ENCODE measurements at places on chromosomes 3 and 15. TPM values are rescaled to one million over a fixed set of nuclear protein-coding genes. Genes with fewer than 3 reads are reported as not detected.

PLCB2 gene
- 37.5 TPM for polyA plus RNA-seq

ACVR2B gene
- 2.0 TPM for polyA plus RNA-seq

- no peak for DNase-seq
Measured at GRCh38 chr3:143975554-143976152, 4.0 kb downstream of the DIPK2A start.

DNA sequence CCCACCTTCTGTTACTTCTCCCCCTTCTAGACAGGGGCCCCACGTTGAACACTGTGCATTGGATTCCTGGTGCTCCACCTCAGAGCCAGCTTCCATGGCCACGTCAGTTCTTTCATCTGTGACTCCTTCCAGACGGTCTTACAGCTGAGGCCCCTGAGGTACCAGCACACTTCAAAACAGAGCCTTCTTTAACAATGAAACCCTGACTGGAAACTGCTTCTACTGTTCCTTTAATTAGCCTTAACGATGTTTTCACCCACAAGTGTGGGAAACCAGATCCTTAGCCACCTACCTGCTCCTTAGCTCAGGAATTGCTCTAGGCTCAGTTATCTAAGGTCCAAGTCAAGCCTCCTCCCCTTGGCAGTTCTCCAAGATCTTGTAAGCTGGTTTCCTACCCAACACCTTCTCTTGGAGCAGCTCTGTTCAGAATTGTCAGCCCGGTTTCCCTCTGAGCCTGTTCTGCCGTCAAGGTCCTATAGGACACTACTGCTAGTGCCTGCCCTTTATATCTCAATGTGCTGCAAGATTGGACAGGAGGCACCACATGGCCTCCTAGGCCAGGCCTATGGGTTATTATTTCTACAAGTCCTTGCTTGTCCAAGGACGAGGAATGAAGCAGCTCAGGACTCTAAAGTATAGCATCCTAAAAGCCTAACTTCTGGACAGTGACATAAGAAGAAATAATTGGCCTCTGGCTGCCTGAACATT lies 80.7 kb downstream of the FMN1 start:
- DNase-seq = no peak

TGM5 gene
- polyA plus RNA-seq = not detected

GRCh38 chr3:52456169-52456799 lies 880 bp downstream of the NISCH start:
- DNase-seq = no peak

- no peak for DNase-seq
Measured at GRCh38 chr3:73746623-73747022, 121.9 kb upstream of the PDZRN3 start.

XCR1 gene
- not detected for polyA plus RNA-seq

LTK gene
- polyA plus RNA-seq = 5.1 TPM

GRCh38 chr3:4043867-4044575 lies 244.8 kb downstream of the LRRN1 start:
- no peak for DNase-seq

DNA sequence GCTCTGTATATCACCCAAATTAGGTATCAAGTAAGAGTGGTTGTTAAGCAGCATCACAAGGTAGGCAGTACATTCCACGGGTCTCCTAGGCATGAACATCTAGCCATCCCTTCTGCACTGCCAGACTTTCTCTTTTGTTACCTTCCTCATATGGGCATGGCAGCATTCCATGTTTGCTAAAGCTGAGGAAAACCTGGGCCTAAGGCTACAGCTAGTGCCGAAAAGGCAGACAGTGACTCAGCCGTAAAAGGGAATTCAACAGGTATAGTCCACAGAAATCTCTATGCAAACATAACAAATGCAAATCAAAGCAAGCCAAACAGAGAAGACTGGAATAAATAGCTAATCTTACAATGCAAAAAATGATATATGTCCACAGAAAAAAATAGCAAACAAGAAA lies 645.4 kb downstream of the ZBBX start:
- DNase-seq = no peak

C2CD4B gene
- not detected for polyA plus RNA-seq

DNA sequence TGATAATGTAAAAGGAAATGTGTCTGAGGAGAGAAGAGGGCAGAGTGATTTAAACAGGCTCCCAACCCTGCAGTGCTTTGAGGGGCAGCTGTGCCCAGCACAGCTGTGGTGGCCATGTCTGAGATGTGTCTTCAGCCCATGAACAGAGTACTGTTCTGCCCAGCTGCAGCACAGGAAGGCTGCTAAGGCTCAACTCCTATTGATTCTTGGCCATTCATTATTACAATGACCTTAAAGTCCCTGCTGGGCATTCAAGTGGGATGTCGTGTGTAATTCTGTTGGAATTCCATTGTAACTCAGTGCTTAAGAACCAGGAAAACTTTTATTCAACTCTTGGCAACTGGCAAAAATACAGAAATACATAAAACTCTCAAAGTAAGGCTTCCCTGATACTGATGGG lies 229.3 kb downstream of the MCTP2 start:
- DNase-seq = no peak

FAM81A gene
- polyA plus RNA-seq = not detected

RASA2 gene
- polyA plus RNA-seq = 35.1 TPM

AGBL1 gene
- not detected for polyA plus RNA-seq

- no peak for DNase-seq
Measured at GRCh38 chr3:189766416-189766815, 135.2 kb downstream of the TP63 start.

- DNase-seq = no peak
Measured at GRCh38 chr3:71035314-71035713, 548.2 kb downstream of the FOXP1 start.

DNA sequence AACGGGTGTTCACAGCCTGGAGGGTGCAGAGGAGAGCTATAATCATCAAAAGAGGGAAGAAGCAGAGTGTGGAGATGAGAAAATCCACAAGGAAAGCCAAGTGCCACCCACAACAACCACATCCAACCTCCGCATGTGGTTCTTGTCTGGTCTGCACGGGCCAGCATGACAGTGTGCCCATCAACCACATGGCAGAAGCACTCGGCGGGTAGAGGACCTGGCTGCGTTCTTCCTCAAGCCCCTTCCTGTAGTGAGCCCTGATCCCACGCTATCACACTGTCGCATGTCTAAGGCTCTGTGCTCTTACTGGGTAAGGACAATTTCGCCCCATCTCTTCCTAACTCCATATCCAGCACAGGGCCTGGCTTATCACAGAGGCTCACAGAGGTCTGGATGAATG lies 41.9 kb downstream of the PTPN23 start:
- DNase-seq = no peak

DNA sequence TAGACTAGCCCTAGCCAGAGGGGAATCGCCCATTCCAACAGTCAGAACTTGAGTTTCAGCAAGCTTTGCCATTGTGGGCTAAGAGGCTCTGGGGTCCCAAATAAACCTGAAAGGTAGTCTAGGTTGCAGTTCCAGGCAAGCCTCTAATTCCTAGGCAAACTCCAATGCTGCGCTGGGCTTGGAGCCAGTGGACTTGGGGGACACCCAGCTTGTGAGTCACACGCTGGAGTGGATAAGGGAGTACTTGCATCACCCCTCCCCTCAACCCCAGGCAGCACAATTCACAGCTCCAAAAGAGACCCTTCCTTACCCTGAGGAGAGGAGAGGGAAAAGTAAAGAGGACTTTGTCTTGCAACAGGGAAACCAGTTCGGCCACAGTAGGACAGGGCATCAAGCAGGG lies 105.2 kb upstream of the DPPA4 start:
- no peak for DNase-seq

DNA sequence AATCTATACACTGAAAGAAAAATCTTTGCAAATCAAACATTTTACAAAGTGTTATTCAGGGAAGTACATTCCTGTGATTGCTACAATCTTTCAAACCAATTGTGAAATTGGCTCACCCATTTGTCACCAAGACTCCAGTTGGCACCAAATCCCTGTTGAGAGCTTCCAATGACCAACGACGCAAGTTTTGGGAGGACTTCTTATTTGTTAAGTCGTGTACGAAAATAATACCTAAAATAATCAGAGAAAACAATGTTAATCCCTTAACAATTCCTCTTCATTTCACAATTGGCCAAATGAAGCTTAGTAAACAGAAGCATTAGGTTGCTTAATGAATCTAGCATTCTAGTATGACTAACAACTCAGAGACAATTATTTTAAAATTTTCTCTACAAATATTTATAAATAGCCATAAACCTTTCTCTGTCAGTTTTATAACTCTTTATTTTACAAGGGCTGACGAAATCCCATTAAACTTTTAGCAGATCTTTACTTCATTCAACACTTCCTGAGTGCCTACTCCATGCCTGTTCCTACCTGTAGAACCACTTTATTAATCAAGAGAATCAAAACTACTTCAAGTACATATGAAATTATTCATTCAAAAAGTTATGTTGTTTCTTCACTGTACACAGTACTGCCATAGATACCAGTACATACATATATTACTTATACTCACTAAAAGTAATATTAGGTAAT lies 24.0 kb upstream of the HGD start:
- DNase-seq = no peak

Data from CD4-positive, alpha-beta memory T cell (primary cell).